ENCODE measurements at places on chromosomes 2 and 18.

- no peak for DNase-seq
These were observed 33.0 kb upstream of the PTH2R start for GRCh38 chr2:208373460-208374089.

- no peak for DNase-seq
These were observed 118.1 kb upstream of the FN1 start for GRCh38 chr2:215553946-215554345.

DNA sequence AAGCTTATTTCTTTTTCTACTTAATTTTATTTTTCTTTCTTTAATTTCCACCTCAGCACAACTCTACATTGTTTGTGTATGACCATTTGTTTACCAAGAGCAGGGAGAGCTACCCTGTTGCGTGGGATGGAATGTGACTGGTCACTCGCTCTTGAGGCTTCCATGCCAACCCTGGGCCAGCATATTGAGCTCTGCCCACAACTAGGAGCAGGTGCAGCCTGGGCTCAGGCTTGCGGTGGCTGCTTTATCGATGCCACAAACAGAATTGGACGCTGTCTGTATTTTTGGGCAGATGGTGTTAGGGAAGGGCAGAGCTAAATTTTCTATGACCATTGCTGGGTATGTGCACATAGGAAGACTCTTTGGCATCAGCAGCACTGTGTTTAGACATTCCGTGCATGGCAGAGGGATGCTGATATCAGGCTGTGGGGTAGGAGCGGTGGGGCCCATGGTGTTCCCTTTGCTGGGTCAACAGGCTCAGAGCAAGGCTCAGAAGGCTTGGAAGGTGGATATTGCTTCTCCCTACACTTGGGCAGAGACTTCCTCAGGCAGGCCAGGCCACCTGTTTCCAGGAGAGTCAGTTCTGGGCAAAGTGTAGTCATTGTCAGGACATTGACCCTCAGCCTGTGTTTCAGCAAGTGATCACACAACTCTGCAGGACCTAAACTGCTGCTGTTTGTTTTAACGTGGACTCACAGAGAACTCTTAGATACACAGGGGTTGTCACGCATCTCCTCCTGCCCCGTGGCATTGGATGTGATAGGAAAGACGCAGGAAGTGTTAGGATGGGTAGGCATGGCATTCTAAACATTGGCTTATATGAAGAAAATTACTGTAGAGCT lies 40.2 kb downstream of the TMEM182 start:
- DNase-seq: no peak

- no peak for DNase-seq
These were observed 251.3 kb downstream of the ANAPC1 start for GRCh38 chr2:111632661-111633060.

DNA sequence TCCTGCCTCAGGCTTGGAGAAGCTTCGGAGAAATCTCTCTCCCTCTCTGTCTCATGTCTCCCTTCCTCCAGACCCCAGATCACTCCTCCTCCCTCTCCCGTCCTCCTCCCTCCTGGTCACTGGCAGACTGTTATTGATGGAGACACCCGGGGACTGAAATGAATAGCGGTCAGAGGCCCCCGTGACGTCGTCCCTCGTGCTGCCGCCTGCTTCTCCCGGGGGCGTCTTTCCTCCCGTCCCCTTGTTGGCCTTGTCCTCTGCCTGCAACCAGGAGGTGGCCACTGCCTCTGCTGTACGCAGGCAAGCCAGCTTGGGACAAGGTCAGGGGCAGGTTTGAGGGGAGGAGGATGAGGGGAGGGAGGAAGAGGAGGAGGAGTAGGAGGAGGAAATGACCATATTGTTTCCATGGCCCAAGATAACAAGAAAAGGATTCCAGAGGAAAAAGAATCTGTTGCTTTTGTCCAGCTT lies 78.2 kb downstream of the CELF4 start:
- DNase-seq: no peak

GRCh38 chr2:151757861-151758260 lies 23.6 kb upstream of the NEB start:
- DNase-seq: no peak

GRCh38 chr2:233083782-233084181 lies 23.6 kb downstream of the INPP5D start:
- DNase-seq: no peak

DNA sequence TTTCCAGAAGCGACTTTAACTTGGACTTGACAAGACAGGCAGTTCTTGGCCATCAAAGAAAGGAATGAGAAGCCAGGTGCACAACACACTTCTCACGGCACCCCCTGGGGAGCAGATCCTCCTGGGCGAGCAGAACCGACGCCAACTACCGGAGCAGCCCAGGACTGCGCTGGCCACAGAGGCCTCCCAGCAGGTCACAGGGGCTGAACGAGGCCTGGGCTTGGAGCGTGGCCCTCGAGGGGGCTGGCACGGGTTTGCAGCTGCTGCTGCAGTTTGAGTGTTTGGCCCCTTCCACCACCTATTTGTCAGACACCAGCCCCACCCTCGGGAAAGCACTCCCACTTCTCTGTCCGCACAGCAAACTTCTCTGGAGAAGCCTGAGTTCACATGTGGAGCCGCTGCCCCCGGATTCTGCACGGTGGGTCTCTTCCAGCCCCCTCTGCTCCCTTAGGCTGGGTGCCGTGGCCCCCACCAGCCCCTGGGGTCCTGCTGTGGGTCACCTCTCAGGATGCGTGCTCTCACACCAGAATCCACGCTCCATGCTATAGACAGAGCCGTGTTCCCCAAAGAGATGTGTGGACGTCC lies 306.7 kb upstream of the SALL3 start:
- DNase-seq: no peak

DNA sequence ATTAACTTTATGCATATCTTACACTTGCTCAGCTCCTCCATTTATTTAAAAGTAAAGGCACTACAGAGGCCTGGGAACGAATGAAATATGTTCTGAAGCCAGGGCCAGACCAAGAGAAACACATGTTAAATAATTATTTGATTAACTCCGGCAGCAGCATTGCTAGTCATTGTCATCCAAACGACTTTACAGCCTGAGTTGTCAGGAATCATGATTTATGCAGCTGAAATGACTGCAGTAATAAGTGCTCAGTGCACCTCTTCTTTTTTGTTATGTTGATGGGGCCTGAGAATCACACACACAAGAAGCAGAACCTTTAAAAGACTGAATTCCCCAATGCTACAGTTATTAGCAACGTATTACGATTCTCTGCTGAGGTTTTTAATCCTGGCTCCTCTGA lies 58.9 kb downstream of the EPHA4 start:
- DNase-seq: no peak
